Erythroblast (primary cell): ENCODE measurements at places on chromosomes 13 and 19.
A peak's percentile ranks its signal among the peaks of the same experiment; 100 is the strongest.

- DNase-seq: no peak
Observed at GRCh38 chr19:4737955-4738600, 14.4 kb upstream of the DPP9 start.

GRCh38 chr19:45191375-45191774 lies 12.8 kb downstream of the BLOC1S3 start:
- no peak for DNase-seq

DNA sequence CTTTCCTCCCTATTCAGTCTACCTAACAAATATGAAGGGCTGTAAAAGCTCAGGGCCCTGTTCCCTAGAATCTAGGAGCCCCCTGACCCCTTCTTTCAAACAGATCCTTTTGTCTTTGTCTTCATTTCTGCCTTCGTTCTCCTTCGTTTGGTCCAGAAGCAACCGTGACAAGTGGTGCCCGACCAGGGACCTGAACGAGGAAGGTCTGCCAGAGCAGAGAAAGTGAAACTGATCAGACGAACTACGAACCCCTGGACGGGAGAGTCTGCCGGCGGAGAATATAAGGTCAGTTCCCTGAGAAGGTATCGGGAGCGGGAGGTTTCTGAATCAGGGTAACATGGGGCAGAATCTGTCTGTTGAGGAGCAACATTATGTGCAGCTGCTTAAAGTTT lies 751 bp downstream of the ERVK3-1 start:
- DNase-seq: no peak

- no peak for DNase-seq
Observed at GRCh38 chr13:37889102-37889501, 19.5 kb upstream of the TRPC4 start.

GRCh38 chr13:97448503-97449251 lies 14.7 kb downstream of the RAP2A start:
- no peak for DNase-seq

DNA sequence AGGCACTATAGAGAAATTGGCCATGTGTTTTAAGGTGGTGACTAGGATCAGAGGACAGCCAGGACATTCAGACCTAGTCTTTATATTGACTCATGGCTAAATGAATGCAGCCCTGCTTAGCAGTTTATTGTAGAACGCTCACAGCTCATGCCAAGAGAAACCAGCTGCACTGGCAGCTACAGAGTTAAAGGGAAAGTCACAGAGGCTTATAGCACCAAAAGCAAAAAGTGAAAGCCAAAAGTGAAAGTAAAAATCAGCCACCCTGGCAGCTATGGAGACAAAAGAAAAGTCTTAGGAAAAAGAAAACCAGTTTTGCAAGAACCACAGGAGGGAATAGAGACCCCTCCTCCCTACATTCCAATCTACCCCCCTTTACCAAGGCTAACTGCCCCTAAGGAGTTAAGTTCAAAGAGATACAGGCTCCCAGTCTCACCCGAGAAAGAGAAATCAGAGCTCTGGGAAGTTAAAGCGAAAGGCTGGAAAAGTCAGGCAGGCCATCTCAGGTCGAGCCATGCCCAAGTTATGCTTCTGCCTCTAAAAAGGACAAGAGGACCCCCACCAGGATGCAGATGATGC lies 99.0 kb downstream of the ZNF429 start:
- DNase-seq: peak; percentile 3

DNA sequence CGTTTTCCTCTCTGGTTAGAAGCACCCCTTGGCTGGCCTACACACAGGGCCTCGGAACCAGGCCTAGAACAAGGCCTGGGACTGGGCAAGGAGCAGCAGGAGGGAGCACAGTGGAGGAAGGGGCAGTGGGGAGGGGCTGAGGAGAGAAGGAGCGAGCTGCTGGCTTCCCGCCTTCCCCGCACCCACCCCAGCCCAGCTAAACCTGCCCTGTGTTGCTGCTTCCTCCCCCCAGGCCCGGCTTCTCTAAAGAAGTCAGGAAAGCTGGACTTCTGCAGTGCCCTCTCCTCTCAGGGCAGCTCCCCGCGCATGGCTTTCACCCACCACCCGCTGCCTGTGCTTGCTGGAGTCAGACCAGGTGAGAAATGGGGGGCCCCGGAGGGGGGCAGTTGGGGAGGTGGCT lies 24.3 kb downstream of the LYL1 start:
- DNase-seq: no peak

GRCh38 chr13:97403893-97404750 lies 29.8 kb upstream of the RAP2A start:
- DNase-seq: no peak

DNA sequence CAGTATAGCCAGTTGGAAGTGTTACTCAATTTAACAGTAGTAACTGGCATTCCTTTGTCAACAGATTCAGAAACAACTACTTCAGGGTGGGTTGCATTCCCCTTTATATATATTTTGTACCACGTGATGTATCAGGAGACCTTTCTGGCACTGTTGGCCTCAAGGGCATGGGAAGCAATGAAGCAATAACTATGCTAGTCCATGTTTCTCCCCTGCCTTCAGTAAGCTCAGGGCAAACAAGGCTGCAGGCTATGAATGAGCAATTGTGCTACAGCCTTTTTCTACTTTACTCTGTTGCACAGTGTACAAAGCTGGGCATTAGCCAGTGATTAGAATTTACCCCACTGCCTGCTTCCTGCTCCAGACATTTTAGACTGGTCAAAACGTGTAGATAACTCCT lies 348.8 kb downstream of the GPC5 start:
- no peak for DNase-seq

GRCh38 chr19:29211562-29212355 lies 1.2 kb downstream of the UQCRFS1 start:
- DNase-seq: peak; percentile 78
